ENCODE measurements at places on chromosomes 6 and 20. TPM values are rescaled to one million over a fixed set of nuclear protein-coding genes. Genes with fewer than 3 reads are reported as not detected.

Gene SS18L1
- 6.8 TPM for polyA plus RNA-seq

GRCh38 chr6:145531032-145531431 lies 204.3 kb downstream of the EPM2A start:
- DNase-seq = no peak

DNA sequence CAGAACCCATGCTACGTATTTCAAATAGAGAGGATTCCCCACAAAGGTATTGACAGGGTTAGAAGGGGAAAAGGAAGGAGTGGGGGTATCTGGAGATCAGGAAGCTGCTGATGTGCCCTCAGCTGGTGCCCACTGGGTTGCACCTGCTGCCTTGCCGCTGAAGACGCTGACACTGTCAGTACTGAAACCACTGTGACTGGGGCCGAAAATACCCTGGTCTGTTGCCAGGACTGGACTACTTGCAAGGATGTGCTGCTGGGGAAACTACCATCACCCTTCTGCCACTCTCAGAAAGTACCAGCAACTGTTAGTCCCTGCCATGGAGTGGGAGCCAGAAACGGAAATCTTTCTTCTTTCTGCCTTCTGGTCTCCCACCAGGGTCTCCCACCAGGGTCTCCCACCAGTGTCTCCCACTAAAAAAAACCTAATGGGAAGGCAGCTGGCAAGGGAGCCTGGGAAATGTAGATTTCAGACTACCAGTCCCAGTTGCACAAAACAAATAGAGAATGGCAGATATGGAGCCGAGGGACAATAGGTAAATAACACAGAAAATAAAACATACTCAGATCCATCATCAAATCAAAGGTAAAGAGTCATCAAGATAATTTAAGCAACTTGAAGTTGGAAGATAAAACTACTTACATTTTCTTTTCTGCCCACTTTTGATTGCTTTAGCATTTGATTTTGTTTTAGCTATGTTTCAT lies 204.8 kb downstream of the TPBG start:
- no peak for DNase-seq

- peak; percentile 39 for DNase-seq
Measured at GRCh38 chr6:83417880-83418663, 12.8 kb downstream of the ME1 start.

Gene EFCAB8
- polyA plus RNA-seq = not detected

DNA sequence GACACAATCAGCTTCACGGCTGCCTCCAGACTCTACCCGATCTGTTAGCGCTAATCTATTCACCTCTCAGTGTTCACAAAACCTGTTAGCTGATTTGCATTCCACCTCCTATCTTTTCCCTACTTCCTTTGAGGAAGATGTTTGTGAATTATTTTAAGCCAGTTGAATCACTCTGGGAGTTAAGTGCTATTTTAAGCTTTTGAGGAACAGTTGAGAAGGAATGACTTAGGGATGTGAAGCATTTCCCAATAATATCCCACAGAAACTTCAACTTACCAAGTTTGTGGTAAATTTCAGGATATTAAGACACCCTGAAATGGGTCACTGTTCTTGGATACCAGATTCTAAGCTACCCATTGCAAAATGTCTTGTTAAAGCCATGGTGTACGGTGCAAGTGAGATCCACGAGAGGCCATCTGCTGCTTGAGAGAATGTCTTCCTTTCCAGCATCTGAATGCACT lies 145.2 kb upstream of the CITED2 start:
- no peak for DNase-seq

Gene SYCP2
- polyA plus RNA-seq = 0.24 TPM

Measured in AG04450 (cell line).